ENCODE measurements at places on chromosomes 16 and 17. TPM values are rescaled to one million over a fixed set of nuclear protein-coding genes. Genes with fewer than 3 reads are reported as not detected.

Gene EIF3C
- total RNA-seq = 203 TPM

DNA sequence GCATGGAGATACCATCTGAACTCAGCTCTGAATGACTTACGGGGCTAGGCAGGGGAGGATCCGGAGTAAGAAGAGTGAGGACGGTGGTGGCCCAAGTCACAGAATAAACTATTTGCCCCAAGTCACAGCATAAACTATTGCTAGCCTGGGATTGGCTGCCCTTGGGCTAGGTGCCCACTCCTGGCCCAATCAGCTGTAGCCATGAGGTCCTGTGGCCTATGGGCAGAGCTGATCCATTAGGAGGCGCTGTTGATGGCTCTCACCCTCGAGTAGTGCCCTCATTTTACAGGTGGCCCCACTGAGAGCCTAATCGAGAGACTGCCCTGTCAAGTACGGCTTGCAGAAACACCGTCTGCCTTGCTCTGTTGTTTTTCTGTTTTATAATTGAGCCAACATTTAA, 62.3 kb upstream of the ZNF423 start:
- DNase-seq = no peak

GRCh38 chr16:87806641-87807546, 41.1 kb upstream of the KLHDC4 start:
- DNase-seq = no peak

DNA sequence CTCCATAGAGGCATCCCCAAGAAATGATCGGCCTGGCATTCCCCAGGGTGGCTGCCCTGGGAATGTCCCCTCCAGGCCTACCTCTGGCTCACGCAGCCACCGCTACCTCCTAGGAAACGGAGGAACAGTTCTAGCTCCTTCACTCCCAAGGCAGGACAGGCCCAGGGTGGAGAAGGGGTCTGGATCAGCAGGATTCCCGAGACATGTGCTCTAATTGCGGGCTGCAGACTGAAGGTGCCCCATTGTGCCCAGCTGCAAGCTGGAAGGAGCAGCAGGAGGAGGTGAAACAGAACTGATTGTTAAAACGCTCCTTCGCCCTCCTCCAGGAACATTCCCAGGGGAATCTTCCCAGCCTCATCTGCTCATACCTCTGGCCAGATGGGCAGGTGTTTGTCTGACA, 40.8 kb downstream of the SCNN1G start:
- no peak for DNase-seq

Gene CFAP52
- total RNA-seq = not detected

DNA sequence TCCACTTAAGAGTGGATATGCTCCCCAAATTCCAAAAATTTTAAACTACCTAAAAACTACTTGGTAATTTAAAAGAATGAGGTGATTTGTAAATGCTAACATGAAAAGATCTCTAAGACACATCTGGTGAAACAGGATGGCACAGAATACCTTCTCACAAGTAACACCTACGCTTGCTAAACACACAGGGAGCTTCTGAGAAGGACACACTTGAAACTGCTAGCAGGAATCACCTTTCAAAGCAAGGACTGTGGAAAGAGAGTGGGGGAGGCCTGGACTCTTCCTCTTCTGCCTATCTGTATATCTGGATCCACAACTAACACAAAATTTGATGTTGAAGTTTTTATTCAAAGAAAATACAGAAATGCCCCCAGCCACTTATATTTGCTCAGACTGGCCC, 52.4 kb downstream of the CYTH1 start:
- no peak for DNase-seq

DNA sequence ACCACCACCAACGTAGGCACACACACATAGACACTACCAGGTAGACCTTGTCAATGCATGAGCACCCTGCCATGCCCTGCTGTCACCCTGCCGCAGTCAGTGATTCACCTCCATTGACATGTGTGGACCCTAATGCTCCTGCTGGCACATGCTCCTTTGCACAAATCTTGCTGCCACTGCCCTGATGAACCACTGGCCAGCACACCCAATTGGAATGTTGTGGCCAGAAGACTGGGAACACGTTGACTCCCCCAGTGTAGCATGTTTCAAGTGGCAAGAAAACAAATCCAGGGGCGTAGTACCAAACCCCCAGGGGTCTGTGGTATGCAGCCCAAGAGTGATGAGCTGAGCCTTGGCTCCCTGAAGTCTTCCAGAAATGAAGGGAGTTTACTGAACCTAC, 486.4 kb upstream of the KIF2B start:
- no peak for DNase-seq

GRCh38 chr16:20383106-20384029, 21.2 kb downstream of the PDILT start:
- DNase-seq = peak; percentile 22

DNA sequence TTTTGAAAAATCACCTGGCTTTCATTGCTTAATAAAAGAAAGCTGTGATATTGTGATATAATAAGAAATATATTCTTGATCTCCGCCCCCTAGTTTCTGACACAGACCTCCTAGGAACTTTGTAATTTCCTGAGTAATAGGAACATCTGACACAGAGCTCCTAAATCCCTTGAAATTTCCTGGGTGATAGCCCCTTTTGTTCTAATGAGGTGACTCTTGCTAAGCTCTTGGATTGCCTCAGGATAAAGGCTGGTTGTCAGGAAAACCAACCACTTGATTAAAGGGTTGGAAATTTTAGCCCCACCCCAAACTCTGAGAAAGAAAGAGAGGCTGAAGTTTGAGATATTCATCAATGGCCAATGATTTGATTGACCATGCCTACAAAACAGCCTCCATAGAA, 326.4 kb upstream of the KIF2B start:
- no peak for DNase-seq

DNA sequence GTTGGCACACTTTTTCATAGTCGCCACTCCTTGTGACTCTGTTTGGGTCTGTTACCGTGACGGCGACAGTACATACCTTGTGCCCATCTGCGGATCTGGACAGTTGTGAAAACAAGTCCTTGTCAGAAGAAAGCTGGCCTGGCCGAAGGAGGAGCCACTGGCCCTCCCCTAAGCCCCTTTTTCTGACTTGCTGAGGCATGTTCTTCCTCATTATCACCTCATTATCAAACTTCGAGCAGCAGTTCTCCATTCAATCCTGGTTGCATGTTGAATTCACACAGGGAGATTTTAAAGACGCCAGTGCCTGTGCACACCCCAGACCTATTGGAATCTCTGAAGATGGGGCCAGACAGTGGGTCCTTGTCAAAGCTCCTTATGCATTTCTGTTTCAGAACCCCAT, 61.1 kb downstream of the CYLD start:
- no peak for DNase-seq

Gene NF1
- total RNA-seq = 97.7 TPM

Gene SCNN1B
- 18.0 TPM for total RNA-seq

- no peak for DNase-seq
Measured at GRCh38 chr16:58448890-58449289, 51.1 kb upstream of the NDRG4 start.

DNA sequence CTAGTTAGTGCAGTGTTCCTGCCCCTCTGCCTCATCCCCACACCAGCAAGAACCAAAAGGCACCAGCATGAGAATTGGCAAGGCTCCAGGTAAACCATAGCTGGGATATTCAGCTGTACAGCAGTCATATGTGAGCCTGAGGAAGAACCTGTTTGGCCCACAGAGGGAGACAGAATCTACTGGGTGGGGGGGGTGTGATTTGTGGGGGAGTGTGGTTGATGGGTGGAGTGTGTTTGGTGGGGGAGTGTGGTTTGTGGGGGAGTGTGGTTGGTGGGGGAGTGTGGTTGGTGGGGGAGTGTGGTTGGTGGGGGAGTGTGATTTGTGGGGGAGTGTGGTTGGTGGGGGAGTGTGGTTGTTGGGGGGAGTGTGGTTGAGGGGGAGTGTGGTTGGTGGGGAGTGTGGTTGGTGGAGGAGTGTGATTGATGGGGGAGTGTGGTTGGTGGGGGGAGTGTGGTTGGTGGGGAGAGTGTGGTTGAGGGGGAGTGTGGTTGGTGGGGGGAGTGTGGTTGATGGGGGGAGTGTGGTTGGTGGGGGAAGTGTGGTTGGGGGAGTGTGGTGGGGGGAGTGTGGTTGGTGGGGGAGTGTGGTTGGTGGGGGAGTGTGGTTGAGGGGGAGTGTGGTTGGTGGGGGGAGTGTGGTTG, 19.5 kb downstream of the MINK1 start:
- DNase-seq = no peak

DNA sequence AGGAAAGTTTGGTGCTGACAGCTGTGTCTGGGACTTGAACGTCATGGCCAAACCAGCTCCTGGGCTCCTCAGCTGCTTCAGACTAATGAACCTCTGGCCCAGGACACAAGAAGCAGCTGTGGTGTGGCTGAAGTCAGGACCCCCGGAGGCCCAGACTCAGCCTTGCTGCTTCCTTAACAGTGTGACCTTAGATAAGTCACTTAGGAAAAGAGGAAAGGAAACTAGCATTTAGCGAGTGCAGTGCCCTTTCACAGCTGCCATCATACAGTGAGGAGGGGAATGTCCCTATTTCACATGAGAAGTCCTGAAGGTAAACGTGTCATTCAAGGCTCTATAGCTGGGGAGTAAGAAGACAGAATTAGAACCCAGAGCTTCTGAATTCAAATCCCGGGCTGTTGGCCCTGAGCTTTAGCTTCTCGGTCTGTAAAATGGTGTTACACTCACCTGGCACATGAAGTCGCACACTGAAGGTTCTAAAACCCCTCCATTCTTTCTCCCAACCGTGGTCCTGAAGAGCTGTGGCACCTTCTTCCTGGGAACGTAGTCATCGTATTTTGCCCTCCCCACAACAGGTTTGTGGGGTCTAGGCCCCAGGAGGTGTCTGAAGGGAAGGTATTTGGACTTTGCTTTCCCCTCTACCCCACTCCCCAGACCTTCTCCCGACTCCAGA, 910 bp upstream of the RAMP2 start:
- DNase-seq = no peak

GRCh38 chr17:50871364-50871763, 5.2 kb upstream of the TOB1 start:
- DNase-seq = no peak

Gene MIEF2
- 29.6 TPM for total RNA-seq

Gene PRSS33
- not detected for total RNA-seq

Gene MT3
- not detected for total RNA-seq

DNA sequence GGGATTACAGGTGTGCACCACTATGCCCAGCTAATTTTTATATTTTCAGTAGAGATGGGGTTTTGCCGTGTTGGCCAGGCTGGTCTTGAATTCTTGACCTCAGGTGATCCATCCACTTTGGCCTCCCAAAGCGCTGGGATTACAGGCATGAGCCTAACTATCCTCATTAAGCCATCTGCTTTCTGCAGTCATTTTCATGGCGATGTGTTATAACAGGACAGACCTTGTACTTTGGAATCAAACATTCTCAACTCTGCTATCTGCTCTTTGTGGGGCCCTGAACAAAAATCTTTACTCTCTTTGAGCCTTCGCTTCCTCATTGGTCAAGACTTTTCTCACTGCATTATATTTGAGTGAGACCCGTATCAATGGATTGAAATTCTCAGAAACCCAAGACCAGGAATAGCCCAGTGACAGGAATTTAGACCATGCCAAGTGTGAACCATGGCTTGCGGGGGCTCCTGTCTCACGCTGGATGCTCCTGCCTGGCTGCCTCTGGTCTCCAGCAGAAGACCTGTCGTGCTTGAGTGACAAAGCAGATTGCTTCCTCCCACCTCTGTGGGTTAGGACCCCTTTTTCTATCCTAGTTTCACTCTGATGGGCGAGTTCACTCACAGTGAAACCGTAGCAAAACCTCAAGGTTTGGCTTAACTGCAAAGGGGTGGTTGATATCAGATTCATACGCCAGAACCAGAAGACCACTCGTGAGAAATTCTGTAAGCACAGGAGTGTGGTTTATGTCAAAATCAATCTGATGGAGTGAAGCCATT, 519.1 kb downstream of the MAF start:
- DNase-seq = no peak

- DNase-seq = peak; percentile 21
Measured at GRCh38 chr16:49932946-49933345, 77.0 kb upstream of the ZNF423 start.

DNA sequence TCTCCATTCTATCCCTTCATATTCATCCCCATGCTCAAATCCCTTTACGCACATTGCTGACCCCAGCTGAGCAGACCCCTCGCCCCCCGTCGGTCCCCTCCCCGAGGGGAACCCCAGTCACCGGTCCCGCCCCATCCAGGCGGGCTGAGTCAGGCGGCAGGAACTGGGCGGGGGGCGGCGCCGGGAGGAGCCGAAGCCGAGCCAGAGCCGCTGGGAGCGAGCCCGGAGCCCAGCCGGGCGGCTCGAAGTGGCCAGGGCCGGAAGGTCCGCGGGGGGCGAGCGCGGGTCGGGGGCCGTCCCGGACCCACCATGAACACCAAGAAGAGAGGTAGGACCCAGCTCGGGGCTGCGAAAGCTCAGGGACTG, 8.6 kb downstream of the RIPOR1 start:
- no peak for DNase-seq

DNA sequence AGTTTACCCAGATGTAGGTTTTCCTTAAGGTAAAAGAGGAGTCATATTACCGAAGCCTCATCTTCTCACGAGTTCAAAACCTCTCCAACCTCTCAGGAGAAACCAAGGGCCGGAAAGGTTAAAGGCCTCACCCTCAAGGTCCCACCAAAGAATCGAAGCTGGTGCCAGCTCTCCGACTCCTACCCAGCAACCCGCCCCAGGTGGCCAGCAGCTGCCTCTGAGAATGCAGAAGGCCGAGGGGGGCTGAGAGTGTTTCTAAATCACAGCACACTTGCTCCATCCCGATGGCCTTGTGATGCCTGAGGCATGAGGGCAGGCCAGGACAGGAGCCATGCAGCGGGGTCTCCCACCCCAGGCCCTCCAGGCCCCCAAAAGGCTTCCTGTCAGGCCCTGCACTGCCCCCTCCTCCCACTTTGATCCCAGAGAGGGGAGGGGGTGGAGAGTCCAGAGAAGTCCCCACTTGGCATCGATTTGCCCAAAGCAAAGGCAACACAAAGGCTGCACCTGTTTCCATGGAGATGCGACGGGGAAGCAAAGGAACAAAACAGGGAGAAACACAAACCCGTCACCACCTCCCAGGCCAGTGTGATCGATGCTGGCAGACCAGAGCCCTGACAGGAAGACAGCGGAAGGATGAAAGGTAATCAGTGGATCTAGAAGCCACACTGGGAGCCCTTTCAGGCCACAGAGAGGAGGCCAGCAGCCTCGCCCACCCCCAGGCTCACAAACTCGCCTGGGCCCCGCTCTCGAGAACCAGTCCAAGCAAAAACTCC, 39.0 kb downstream of the CUEDC1 start:
- no peak for DNase-seq

Gene RND2
- total RNA-seq = 2.0 TPM

- DNase-seq = no peak
Measured at GRCh38 chr16:67847064-67847861, at the start of gene CENPT. CENPT (minus strand) TSS chr16:67847693; CDS start chr16:67833859, 13,834 bp downstream.

Gene HBA2
- total RNA-seq = 46.4 TPM

DNA sequence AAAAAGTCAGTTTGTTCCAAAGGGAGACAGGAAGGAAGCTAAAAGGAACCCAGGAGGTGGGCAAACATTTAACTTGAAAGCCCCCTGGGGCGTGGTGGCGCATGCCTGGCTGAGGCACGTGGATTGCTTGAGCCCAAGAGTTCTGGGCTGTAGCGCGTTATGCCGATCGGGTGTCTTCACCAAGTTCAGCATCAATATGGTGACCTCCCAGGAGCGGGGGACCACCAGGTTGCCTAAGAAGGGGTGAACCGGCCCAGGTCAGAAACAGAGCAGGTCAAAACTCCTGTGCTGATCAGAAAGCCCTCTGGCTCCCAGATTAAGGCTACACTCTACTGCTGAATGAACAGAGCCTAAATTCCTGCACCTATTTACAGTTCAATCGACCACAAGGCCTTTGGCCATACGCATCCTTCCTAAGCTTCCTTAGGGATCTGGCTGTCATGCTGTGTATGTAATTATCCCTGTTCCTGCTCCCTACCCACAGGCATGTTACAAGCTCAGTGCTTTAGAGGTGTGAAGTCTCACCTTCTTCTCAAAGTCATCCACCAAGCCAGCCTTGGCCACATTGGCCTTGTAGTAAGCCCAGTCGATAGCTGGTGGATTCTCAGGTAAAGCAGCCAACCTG, 5.0 kb downstream of the ATP5PD start:
- no peak for DNase-seq
